Fibroblast of mammary gland (primary cell): ENCODE measurements at places on chromosomes 13 and 19.

- DNase-seq, result no peak
Measured at GRCh38 chr13:30744681-30745077, 9.3 kb downstream of the ALOX5AP start.

GRCh38 chr19:3527238-3527910 lies 11.6 kb upstream of the TEKTIP1 start:
- DNase-seq, result no peak

- DNase-seq, result no peak
Measured at GRCh38 chr19:29952646-29953045, 10.6 kb downstream of the URI1 start.

- no peak for DNase-seq
Measured at GRCh38 chr19:35292421-35293362, 731 bp downstream of the MAG start.

- peak; percentile 84 for DNase-seq
Measured at GRCh38 chr19:56839652-56840450, 675 bp downstream of the PEG3 start.

DNA sequence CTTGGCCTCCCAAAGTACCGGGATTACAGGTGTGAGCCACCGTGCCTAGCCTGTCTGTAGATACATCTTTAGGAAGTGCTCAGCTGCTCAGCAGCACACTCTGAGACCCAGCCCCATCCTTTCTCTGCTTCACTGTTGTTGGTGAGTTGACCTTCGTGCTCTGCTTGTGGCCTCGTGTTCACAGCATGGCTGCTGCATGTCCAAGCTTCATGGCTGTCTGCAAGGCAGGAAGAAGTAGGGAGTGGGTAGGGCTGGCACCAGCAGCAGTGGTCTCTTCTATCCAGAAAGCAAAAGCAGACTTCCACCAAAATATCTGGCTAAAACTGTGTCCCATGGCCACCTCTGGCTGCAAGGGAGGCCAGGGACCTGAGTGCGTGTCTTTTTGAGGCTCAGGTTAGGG lies 14.2 kb downstream of the B3GNT8 start:
- DNase-seq, result no peak
